Gastroesophageal sphincter (tissue), 4 donors: ENCODE measurements at places on chromosomes 3 and 15. TPM values are rescaled to one million over a fixed set of nuclear protein-coding genes. Genes with fewer than 3 reads are reported as not detected.

DNA sequence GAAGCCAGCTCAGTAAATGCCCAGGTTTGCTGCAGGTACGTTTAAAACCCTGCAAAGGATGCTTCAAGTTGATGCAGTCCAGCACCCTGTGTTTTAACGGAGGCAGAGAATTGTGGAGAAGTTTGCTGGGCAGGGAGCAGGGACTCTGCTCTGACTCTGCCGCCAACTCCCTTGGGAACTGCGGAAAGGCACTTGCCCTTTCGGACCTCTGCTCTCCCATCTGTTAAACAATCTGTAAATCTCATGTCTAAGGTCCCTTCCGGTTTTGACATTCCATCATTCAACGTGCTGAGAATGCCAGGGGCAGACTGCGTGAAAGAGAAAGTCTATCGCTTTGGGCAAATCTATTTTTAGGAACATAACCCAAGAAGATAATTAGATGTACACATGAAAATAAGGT, 184.5 kb downstream of the OPA1 start:
- no peak for ATAC-seq

DNA sequence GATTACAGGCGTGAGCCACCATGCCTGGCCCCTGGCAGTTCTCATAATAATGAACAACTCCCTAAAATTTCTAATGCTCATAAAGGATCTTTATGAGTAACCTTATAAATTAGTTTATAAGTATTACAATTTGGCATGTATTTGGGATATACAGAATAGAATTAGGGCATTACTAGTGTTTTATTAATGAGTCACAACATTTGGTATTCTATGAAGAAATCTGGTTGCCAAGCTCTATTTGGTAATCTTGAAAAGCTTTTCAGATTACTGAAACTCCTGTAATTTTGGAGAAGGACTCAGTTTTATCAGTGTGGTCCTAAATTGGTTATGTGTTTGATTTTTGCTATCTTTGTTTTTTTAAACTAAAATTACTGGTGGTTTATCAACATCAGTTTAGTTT, 45.8 kb downstream of the TM6SF1 start:
- ATAC-seq, result no peak

- ATAC-seq, result no peak
These were observed 34.9 kb downstream of the TMEM39A start for GRCh38 chr3:119428538-119428937.

GRCh38 chr3:187888701-187889100, 143.4 kb upstream of the BCL6 start:
- ATAC-seq, result peak; percentile 71

DNA sequence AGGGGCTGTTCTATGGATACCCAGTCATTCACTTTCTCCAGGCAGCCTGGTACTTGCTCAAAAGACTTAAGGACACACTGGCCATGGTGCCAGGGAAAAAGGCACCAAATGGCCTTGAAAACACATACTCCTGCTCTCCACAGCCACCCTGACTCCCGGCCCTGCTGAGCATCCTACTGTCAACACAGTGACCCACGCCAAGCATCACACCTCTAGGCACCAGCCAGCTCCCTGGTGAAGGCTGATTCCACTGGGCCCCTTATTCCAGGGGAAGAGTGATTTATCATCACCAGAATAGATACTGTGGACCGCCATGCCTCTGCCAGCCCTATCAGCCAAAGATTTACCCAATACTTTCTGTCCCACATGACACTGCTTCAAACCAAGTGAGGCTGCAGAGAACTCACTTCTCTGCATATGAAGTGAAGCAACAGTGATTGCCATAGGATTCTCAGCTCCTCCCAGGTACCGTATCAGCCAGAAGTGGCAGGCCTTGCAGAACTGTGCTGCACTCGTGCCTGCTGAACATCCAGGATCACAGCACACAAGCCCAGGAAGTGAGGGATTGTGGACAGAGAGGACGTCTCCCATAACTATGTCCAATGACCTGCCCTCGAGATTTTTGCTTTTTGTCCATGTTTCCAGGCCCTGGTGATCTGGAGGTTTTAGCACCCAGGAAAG, 63.7 kb downstream of the WHAMM start:
- no peak for ATAC-seq

- no peak for ATAC-seq
These were observed 61.2 kb upstream of the NEO1 start for GRCh38 chr15:72991026-72991425.

- no peak for ATAC-seq
These were observed 12.0 kb downstream of the TERB2 start for GRCh38 chr15:44968475-44968874.

- ATAC-seq, result no peak
These were observed 42.8 kb downstream of the CNTN4 start for GRCh38 chr3:2141482-2141881.

DNA sequence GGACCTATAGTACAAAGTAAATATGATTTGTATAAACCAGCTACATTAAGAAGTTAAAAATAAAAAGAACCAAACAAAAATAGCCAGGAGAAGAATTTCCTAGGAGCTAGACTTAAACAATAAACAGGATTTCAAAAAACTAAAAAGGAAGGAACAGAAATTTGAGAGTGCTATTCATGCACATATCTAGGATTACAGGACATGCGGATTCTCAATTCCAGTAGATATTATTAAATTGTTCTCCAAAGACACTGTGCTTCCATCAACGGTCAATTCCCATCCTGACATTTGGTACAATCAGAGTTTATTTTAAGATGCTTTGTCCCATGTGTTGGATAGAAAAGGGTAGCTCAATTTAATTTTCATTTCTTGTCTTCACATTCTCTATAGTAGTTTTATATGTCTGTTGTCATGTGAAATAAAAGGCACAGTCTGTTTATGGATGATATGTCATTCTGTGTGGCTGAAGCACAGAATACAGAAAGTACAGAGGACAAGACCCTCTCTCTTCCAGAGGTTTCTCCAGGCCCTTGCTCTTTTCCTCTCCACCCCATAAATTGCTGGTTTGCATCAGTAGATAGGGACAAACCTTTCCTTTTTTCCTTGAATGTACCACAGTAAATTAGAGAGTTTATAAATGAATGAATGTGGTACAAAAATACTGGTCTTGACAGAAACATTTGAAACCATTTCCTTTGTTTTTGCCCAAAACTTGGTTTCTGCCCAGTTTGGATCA, 3.5 kb downstream of the PLOD2 start:
- ATAC-seq, result no peak

DNA sequence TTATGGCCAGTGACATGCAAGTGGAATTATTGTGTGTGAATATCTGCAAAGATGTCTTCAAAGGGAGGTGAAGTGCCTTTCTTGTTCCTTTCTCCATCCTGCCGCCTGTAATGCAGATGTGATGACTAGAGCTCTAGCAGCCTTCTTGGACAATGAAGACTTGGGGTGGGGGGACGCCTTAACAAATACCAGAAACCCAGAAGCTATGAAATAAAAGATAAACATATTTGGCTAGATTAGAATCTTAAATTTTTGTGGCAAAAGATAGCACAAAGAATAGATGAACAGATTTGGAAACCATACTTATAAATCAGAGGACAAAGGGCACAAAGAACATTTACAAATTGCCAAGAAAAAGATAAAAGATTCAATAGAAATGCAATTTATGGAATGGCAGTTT, 56.1 kb downstream of the AMOTL2 start:
- ATAC-seq, result no peak

DNA sequence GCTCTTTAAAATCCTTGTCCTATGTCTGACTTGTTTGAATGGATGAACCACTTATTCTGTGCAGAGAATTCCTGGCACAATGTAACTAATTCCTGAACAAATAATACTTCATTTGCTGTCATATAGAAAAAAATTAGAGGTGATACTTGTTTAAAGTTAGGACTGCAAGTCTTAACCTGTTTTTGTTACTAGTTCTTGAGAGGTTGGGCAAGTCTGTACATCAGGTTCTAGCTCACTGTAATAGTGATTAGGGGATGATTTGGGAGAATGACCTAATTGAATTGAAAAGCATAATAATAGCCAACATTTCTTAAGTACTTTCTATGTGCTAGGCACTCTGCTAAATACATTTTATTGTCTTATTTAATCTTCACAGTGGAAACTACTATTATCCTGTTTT, 49.3 kb downstream of the GMPS start:
- no peak for ATAC-seq

The IVD gene
- 50.2 TPM for total RNA-seq

The IFT80 gene
- 36.6 TPM for total RNA-seq

The DNASE1L3 gene
- 2.4 TPM for total RNA-seq

The CATSPER2 gene
- 2.3 TPM for total RNA-seq

The EBLN2 gene
- total RNA-seq, result not detected

The TM6SF1 gene
- total RNA-seq, result 2.3 TPM
